ENCODE measurements at places on chromosomes 7 and 10.

GRCh38 chr7:44108768-44109750, 4.9 kb downstream of the AEBP1 start:
- DNase-seq, result no peak

GRCh38 chr7:150996376-150997074, 5.7 kb downstream of the NOS3 start:
- DNase-seq, result no peak

GRCh38 chr10:123746942-123747341, 80.8 kb downstream of the GPR26 start:
- no peak for DNase-seq

DNA sequence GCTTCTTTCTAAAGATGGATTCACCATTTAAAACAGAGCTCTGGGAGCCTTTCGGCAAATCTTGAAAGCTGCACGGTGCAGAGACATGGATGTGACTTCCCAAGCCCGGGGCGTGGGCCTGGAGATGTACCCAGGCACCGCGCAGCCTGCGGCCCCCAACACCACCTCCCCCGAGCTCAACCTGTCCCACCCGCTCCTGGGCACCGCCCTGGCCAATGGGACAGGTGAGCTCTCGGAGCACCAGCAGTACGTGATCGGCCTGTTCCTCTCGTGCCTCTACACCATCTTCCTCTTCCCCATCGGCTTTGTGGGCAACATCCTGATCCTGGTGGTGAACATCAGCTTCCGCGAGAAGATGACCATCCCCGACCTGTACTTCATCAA, 3.7 kb downstream of the GPER1 start:
- DNase-seq, result no peak

DNA sequence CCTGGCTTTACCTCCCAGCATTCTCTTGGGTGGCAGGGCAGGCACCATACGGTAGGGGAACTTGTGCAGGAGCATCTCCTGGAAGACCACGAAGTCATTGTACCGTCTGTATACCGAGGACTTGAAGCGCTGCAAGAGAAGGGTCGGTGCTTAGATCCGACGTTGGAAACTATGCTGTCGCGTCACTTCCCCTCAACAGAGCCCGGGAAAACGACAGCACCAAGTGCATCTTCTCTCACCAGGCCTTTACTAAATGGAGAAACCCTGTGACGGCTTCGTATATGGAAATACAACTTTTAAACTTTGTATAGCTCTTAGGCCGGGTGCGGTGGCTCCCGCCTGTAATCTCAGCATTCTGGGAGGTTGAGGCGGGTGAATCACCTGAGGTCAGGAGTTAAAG, 33.1 kb downstream of the NUDT1 start:
- DNase-seq, result no peak

GRCh38 chr7:24432677-24433076, 140.6 kb upstream of the PALS2 start:
- DNase-seq, result no peak

- no peak for DNase-seq
Measured at GRCh38 chr7:94649450-94649849, 6.5 kb downstream of the SGCE start.

- no peak for DNase-seq
Measured at GRCh38 chr7:26046150-26046549, 105.8 kb upstream of the NFE2L3 start.

DNA sequence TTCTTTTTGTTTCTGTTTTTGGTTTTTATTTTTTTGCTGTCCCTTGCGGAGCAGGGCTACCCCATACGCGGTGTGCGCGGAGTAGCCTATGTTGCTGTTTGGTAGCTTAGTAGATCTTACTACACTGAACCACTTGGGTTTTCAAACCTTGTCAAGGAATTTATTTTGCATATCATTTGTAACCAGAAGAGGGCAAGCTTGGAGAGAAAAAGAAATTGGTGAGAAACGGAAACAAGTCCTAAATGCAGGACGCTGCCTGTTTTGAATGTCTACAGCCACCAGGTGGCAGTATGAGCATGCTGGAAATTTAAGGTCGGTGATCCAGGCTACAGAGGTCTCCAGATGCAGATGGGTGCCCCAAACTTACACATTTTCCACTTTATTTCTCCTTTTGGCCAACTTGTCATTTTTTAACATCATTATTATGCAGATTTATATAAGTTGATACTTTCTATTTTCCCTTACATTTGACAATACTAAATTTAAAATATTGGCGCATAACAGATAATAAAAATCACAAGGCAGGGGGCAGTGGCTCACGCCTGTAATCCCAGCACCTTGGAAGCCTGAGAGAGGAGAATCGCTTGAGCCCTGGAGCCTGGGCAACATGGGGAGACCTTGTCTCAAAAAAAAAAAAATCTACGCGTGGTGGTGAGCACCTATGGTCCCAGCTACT, 15.3 kb upstream of the TRA2A start:
- DNase-seq, result peak; percentile 35

DNA sequence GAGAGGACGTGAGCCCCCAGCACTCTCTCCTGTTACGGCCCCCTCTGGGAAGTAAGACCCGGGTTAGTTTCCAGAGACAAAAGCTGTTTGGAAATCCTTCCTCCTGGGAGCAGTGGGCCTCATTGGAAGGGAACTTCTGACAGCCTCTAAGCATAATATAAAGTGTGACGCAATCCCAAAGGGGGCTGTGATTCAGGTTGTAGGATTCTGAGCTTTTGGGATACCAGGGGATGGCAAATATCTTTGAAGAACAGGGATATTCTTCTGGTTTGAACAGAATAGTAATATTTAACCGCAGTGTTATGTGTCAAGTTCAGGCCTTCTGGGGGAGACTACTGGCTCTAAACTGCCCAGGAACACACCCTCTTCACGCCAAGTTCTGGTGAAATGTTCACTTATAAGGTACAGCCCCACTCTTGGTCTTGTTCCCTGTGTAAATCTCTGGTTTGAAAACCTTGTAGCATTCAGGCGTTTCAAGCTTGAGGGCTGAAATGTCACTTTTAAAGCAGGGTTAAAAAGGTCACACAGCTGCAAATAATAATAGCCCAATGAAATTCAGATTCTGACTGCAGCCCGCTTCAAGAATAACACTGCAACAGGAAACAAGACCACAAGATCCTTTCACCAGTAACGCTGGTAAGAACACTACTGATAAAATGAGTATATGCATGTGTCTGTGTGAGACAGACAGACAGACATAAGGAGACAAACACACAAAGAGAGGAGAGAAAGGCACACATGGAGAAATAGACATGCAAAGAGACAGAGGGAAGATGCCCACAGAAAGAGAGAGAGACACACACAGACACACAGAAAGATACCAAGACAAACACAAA, 69.0 kb downstream of the CREB5 start:
- no peak for DNase-seq

DNA sequence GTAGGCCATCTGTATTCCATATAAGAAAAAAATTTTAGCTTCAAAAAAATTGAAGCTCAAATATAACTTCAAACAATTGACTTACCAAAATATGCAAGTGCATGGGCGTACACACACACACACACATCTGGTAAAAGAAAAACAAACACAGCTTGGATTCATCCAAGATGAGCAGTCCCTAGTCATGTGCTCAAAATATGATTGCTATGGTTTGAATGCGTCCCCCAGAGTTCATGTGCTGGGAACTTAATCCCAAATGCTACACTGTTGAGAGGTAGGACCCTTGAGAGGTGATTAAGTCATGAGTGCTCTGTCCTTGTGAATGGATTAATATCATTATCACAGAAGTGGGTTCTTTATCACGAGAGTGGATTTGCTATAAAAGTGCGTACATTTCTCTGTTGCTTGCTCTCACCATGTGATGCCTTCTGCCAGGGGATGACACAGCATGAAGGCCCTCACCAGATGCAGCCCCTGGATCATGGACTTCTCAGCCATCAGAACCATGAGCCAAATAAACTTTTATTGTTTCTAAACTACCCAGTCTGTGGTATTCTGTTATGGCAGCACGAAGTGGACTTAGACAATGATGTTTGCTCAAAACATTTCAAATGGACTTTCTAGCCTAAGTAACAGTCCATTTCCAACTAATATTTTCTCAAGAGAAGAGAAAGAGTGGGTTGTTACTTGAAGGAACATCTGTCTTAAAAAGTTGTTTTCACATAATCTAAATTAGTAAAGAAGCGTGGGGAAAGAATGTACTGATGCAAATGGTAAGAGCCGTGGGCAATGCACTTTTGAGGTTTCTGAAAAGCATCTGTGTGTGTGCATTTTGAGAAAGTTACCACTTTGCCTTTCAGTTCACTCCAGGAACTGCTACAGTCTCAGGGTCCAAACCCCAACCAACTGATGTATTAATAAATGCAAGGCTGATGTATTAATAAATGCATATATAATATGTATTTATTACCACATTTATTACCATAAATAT, 15.1 kb upstream of the SVIL start:
- DNase-seq, result no peak

DNA sequence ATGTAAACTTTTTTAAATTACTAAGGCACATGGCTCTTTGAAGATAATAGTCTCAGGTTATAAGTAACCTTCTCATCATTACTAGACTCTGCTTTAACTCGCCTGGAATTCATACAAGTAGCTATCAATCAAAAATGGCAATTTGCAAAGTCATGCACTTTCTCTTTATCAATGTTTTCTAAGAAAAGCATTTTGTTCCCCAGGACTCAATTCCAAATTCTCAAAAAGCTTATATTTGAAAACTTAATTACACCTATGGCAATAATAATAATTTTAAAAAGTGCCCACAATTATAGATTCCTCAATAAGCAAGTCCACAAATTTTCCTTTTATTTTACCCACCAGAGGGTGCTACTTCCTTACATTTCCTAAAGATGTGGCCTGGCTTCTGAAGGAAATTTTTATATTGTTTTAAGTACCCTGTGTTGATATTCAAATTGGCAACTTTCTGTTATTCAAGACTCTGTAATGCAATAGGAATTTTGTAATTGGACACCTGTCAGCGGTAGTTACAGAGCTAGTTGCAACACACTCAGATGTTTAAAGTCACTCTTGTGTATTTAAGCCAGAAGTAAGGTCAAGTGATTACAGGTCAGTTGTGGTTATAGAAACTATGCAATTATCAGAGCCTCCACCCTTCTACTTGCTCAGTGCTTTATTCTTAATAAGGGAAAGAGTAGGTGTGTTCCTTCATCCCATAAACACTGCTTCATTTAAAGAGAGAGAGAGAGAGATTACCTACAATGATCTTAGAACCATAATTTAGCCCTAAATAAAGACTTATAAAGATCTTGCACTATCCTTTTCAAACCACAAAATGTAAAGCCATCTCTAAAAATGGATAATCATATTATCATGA, 47.1 kb upstream of the HYAL4 start:
- peak; percentile 29 for DNase-seq

- DNase-seq, result peak; percentile 61
Measured at GRCh38 chr10:102643336-102644065, 778 bp upstream of the TRIM8 start.

GRCh38 chr10:31656851-31657433, 271.7 kb downstream of the ARHGAP12 start:
- no peak for DNase-seq

DNA sequence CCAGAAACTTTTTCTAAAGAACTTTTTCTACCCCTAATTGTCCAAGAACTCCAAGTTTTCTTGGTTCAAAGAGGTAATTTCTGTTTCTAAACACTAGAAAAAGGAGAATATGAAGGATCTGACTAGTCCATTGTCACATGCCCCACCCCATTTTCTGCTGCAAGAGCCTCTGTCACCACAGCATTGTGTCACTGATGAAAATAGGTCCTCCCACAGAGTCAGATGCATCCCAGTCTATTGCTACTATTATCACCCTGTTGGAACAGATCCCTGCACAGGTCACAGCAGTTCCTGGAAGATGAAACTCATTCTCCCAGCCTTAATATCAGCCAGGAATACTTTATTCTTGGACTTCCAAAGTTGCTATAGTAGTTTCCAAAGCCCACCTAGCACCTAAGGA, 7.5 kb upstream of the CFTR start:
- DNase-seq, result no peak

GRCh38 chr10:34520084-34520483, 295.0 kb downstream of the PARD3 start:
- DNase-seq, result no peak

DNA sequence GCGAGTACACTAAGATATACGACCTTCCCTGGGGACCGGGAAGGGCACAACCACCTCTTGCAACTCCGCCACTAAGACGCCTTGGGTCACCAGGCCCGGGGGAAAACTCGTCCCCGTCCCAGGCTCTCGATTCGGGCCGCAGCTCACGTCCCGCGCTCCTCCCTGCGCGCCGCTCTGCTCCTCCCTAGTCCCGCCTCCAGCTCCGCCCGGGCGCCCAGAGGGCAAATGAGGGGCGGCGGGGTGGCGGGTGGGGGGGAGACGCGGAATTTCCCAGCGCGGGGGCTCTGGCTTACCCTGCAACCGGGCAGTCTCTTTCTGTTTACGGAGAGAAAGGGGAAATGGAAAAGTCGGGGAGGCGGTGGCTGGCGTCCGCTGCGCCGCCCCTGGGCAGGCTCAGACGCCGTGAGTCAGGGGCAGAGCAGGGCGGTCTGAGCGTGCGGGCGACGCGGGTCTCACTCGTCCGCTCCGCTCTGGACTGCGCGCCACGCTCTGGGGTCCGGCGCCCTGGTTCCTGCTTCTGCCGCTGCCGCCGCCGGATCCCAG, at the start of gene MAP3K8:
Gene MAP3K8, plus strand, starts transcription at position 455 of the 543 bp plus-strand sequence. CDS start 4,755 bp downstream, outside the sequence.
- peak; percentile 64 for DNase-seq

- DNase-seq, result no peak
Measured at GRCh38 chr10:99389729-99390480, 40.5 kb downstream of the GOT1 start.

- DNase-seq, result no peak
Measured at GRCh38 chr7:132485600-132486273, 90.5 kb downstream of the PLXNA4 start.

DNA sequence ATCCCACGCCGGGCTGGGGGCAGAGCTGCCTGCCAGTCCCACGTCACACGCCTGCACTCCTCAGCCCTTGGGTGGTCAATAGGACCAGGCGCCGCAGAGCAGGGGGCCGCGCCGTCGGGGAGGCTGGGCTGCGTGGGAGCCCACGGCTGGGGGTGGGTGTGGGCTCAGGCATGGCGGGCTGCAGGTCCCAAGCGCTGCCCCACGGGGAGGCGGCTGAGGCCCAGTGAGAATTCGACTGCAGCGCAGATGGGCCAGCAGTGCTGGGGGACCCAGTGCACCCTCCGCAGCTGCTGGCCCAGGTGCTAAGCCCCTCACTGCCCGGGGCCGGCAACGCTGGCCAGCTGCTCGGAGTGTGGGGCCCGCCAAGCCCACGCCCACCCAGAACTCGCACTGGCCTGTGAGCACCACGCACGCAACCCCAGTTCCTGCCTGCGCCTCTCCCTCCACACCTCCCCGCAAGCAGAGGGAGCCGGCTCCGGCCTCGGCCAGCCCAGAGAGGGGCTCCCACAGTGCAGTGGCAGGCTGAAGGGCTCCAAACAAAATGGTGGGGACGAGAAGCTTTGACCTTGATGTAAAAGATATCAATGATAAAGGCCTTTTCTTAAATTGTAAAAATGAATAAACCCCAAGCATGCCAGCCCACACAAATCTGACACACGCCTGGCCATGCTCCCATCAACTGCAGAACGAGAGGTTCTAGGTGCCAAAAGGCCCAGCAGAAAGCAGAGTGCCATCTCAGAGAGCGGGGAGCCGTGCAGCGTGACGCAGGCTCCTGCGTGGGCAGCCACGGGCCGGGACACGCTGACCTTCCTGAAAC, 255.5 kb downstream of the MAD1L1 start:
- DNase-seq, result no peak

DNA sequence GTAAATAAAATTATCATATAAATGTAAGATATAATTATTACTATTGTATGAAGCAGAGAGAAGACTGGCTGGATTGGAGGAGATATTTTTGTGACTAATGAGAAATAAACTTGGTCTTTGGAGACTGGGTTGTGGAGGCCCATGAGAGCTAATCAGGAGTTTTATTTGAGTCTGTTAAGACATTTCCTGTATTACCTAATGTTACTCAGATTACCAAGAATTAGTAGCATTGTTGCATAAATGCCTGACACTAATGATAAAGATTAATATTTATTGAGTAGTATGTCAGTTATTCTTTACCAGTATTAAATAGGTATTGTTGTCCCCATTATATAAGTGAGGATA, 7.1 kb downstream of the CCDC126 start:
- no peak for DNase-seq

Measured in HuH-7.5 (cell line).